Spleen (tissue), 13 donors: ENCODE measurements at places on chromosomes 2 and 18. TPM values are rescaled to one million over a fixed set of nuclear protein-coding genes. Genes with fewer than 3 reads are reported as not detected.

- no peaks in the 10 kb centered on the region for H3K36me3 ChIP-seq
- no peak overlapping the region for H3K27ac ChIP-seq
- H3K27me3 ChIP-seq = no peaks in the 10 kb centered on the region
- no peak for DNase-seq
- H3K4me3 ChIP-seq = no peak overlapping the region
- H3K4me1 ChIP-seq = no peaks in the 10 kb centered on the region
Observed at GRCh38 chr18:36534154-36534688, 236.7 kb downstream of the FHOD3 start.

The GREB1 gene
- total RNA-seq = 0.88 TPM

GRCh38 chr2:209976698-209977385 is 25.6 kb upstream of the RPE start:
- H3K4me3 ChIP-seq = no peak overlapping the region
- H3K27ac ChIP-seq = no peak overlapping the region
- no peaks in the 10 kb centered on the region for H3K27me3 ChIP-seq
- no peaks in the 10 kb centered on the region for H3K4me1 ChIP-seq
- DNase-seq = no peak

The IKZF2 gene
- 21.7 TPM for total RNA-seq

The ITGAV gene
- total RNA-seq = 66.8 TPM

DNA sequence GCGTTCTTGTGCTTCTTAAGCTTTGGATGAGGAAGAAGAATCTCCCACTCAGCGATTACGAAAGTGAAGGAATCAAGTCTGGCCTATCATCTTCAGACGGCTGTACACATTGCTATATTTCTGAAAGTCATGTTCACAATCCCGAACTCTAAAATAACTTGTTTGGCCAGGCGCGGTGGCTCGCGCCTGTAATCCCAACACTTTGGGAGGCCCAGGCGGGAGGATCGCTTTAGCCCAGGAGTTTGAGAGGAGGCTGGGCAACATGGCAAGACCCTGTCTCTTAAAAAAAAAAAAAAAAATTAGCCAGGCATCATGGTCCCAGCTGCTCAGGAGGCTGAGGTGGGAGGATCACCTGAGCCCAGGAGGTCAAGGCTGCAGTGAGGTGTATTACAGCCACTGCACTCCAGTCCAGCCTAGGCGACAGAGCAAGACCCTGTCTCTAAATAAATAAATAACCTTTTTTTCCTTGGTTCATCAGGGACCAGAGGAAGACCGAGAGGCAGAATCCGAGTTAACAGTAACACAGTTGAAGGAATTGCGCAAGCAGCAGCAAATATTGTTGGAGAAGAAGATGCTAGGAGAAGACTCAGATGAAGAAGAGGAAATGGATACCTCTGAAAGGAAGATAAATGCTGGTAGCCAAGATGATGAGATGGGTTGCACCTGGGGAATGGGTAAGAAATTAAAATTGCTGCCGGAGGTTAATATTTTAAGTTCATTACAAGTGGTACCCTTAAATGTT is 1.1 kb downstream of the SLC4A1AP start:
- no peak for DNase-seq
- peaks cover 58% of the 10 kb centered on the region for H3K36me3 ChIP-seq
- H3K4me1 ChIP-seq = peaks cover 36% of the 10 kb centered on the region
- peak overlapping the region; percentile 95 for H3K4me3 ChIP-seq
- no peaks in the 10 kb centered on the region for H3K27me3 ChIP-seq
- peak overlapping the region; percentile 90 for H3K27ac ChIP-seq
